Activated CD8-positive, alpha-beta memory T cell treated with anti-CD3 and anti-CD28 coated beads for 36 hours (primary cell): ENCODE measurements at places on chromosomes 16 and 17. TPM values are rescaled to one million over a fixed set of nuclear protein-coding genes. Genes with fewer than 3 reads are reported as not detected.

The KRT9 gene
- total RNA-seq = not detected

The CDR2 gene
- 33.1 TPM for total RNA-seq

The TBC1D3I gene
- 0.44 TPM for total RNA-seq

The CBX8 gene
- total RNA-seq = 3.5 TPM

The MYH2 gene
- not detected for total RNA-seq

The RUNDC3A gene
- total RNA-seq = not detected

The PPP1R9B gene
- total RNA-seq = 69.6 TPM

The WNK4 gene
- 0.23 TPM for total RNA-seq
